Hepatocyte (in vitro differentiated cells): ENCODE measurements at places on chromosomes 4 and X. TPM values are rescaled to one million over a fixed set of nuclear protein-coding genes. Genes with fewer than 3 reads are reported as not detected.

GAGE12E gene
- polyA plus RNA-seq = not detected in 2 replicates

ELF4 gene
- polyA plus RNA-seq = 13.6 and 18.9 TPM in 2 replicates

UGT2B10 gene
- 2.6 and 3.6 TPM in 2 replicates for polyA plus RNA-seq

ANXA3 gene
- 198 and 201 TPM in 2 replicates for polyA plus RNA-seq
